ENCODE measurements at places on chromosomes 1 and 21.

DNA sequence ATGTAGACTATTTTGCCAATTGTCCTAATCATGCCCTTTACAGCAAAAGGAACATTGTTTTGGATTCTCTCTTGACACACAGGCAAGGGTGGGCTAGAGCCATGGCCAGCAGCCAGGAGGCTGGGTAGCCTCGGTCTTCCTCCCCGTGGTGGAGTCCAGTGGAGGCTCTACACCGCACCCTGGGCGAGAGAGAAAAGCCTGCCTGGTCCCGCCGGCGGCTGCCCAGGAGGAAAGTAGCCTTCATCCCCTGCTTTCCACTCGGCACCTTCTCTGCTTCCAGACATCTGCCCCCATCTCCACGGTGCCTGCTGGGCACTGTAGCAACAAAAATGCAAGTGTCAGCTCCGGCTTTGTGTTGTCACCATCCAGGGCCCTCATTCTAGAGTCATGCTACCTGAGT lies 21.6 kb downstream of the PROK1 start:
- no peak for DNase-seq

- DNase-seq, result no peak
Observed at GRCh38 chr21:37363936-37364335, 2.6 kb upstream of the DYRK1A start.

DNA sequence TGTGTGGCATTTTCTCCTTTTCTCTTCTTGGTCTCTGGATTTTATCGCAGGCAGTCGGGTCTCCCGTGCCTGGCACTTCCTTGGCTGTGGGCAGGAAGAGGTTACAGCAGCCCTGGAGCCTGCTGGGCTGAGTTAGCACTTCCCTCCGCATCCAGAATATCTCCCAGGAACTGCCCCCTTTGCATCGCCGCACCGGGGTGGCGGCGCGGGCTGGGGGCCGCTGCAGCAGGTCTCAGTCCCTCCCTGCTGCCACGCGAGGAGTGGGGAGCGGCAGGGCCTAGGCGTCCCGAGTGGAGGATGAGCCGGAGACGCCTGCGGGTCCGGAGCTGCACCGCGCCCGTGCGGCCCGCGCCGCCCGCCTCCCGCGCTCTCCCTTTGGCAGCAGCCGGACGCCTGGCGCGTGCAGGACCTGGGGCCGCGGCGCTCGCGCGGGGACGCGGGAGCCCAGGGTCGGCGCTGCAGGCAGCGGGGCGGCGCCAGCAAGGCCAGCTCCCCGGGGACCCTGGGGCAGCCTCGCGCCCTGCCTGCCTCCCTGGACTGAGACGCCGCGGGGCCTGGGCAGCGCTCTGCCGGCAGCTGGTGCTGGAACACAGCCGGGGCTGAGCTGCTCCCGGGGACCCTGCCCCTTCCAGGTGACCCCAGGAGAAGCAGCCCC lies 192.8 kb downstream of the PRDM2 start:
- DNase-seq, result peak; percentile 33

DNA sequence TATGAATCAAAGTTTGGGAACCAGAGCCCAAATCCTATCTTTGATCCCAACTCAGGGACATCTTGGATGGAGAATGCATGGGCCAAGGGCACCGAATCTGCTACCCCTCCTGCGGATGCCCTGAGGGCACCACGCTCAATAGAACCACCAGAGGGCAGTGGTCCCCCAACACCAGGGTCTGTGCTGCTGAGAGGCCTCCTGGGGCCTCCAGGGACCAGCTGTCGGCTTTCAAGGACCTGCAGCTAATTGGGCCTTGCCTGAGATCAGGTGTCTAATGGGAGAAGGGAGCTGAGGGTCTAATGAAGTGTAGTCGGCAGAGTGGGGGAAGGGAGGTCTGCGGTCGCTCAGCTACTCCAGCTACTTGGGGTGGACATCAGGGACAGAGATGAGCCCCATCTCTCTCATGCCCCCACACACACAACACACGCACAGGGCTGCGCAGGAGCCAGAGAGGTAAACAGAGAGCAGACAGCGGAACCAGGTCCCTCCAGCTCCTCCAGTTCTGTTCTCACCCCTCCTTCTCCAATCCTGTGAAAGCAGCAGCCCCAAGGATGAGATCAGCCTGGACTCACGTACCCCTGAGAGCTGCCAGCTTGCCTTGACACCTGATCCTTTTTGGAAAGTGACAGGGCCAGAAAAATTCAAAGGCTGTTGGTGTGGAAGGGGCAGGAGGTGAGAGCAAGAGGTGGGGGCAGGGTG lies 34.9 kb upstream of the PPP1R15B start:
- DNase-seq, result peak; percentile 60

DNA sequence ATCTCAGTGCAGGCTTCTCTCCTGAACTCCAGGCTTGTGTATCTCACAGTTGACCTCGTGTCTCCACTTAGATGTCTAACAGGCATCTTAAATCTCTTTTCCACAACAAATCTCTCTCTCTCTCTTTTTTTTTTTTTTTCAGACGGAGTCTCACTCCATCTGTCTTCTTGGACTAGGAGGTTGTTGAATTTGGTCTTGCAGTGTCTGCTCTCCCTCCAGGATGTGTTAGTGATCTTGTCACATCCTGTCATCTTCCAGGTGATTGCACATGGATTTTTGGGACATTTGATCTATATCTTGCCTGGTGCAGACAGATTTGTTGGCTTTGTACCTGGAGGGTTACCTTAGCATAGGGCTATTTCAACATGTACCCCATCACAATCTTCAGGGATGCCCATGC lies 26.5 kb upstream of the KCNA10 start:
- no peak for DNase-seq

GRCh38 chr1:115351143-115351542 lies 13.1 kb upstream of the NGF start:
- DNase-seq, result no peak

- DNase-seq, result no peak
Observed at GRCh38 chr21:38351176-38351959, 94.6 kb downstream of the KCNJ15 start.

DNA sequence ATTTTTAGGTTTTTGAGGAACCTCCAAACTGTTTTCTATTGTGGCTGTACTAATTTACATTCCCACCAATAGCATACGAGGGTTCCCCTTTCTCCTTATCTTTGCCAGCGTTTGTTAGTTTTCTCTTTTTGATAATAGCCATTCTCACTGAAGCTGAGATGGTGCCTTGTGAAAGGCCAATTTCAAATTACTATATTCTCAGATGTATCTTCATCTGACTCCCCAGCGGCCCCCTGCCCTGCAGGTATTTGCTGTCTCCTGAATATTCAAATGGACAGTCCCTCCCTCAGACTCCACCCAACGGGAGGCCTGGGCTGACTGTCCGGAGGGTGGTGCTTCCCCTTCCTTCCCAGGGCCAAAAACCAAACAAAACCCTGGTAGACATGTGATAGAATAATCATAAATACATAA lies 33.5 kb upstream of the TARBP1 start:
- no peak for DNase-seq

DNA sequence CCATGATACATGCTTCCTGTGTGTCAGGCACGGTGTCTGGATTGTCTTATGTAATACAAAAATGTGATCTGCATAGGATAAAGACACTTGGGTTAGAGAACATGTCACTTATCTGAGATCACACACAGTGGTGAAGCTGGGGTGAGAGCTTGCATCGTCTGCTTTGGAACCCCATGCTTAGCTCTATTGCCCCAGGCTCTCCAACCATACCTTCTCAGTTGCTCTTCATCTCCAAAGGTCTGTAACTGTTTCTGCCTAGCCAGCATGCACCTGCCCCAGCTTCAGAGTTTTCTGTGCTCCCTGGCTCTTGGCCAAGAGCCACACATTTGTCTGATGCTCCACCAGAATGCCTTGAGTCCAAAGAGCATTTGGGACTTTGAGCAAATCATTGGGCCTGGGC lies 93.9 kb upstream of the COG2 start:
- DNase-seq, result no peak

GRCh38 chr1:56688522-56689026 lies 43.5 kb downstream of the PRKAA2 start:
- DNase-seq, result no peak

- DNase-seq, result no peak
Observed at GRCh38 chr1:2214541-2215241, 13.4 kb upstream of the SKI start.

DNA sequence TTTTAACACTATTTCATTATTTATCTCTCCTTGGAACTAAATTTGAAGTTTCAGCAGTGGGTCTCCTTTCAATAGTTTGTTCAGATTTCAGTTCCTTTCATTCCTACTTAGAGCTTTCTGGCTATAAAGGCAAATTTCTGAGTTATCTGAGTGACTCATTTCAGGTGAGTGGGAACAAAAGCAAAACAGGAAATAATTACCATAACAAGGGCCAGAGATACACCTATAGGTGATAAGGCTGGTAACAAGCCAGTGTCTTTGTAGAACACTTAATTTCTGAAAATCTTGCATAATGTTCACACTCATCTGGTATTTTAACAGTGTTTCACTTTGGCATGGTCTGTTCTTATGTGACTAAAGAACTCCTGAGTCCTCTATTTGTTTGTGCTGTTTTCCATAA lies 64.5 kb upstream of the PRRC2C start:
- DNase-seq, result no peak

- no peak for DNase-seq
Observed at GRCh38 chr1:116382321-116382720, 9.3 kb downstream of the ATP1A1 start.

- DNase-seq, result no peak
Observed at GRCh38 chr1:33010932-33011731, 25.6 kb downstream of the AK2 start.

- no peak for DNase-seq
Observed at GRCh38 chr1:177423090-177423489, 252.3 kb downstream of the BRINP2 start.

DNA sequence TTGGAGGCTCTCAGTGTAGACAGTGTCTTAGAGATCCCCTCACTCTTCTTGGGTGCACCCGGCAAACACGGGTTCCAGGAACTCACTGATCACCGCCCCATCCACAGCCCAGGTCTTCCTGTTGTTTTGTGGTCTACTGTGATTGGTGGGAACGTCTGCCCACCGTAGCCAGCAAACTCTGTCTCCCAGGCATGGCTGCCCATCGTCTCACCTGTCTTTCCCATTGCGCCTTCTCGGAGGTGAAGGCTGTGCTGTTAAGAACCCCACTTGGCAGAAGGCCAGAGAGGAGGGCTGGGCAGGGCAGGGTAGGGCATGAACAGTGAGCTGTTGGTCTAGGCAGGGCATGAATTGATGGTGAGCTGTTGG lies 14.1 kb upstream of the KCNA2 start:
- DNase-seq, result no peak

DNA sequence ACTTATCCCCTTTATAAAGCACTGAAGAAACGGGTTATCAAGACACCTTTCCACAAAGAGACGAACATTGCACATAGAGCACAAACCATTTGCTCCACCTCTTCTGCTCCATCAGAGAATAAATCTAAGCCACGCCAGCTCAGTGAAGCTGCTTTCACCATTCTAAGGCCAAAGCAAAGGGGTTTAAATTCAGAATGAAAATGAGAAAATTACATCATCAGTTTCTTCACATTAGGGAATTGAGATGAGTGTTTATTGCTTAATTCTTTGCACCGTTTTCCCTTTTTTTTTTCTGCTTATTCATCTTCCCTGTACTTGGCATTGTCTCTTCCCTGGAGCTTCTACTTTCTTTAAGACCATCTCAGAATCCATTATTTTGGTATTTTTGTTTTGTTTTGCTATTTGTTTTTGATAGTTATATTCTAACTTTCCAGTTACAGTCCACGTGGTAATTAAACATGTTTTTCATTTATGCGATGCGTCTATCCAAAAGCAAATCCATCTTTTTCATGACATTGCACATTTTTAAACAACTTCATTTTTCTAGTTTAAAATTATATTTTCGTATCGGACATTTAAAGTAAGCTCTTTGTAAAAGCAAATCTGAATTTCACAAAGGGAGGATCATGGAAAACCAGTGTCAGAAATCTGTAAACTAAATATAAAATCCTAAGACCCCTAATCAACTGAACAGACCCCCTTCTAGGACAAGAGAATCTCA lies 1.9 kb upstream of the OR2T34 start:
- DNase-seq, result no peak

GRCh38 chr1:151513626-151514121 lies 2.5 kb downstream of the CGN start:
- peak; percentile 37 for DNase-seq

DNA sequence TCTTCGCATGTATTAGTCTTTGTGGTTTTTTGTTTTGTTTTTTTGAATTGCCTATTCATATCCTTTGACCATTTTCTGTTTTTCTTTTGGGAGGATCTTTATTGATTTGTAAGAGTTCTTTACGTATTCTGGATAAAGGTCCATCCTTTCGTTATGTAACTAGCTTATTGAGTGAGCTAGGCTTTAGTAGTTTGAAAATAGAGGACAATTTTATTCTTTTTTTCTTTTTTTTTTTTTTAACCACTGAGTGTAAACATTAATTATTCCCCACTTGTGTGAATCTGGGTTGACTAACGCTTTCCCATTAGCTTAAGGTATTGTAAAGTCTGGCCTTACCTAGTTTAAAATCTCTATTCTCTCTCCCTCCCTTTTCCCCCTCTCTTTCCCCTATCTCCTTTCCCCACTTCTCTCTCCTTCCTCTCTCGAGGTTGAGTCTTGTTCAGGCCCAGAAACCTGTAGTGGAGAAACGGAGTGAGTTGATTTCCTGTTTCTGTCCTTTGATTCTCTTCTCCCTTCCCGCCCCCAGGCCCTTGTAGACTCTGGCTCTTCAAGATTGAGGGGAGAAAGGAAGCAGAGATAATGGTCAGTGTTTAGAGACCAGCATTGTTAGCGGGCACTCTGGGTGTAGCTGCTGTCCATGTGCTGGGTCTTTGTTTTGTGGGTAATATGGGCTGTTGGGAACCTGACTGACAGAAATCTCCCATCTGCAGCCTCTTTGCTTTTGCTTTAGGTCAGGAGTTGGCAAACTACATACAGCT lies 1.5 kb downstream of the MORC3 start:
- no peak for DNase-seq

GRCh38 chr1:58927041-58927721 lies 143.3 kb upstream of the JUN start:
- no peak for DNase-seq

DNA sequence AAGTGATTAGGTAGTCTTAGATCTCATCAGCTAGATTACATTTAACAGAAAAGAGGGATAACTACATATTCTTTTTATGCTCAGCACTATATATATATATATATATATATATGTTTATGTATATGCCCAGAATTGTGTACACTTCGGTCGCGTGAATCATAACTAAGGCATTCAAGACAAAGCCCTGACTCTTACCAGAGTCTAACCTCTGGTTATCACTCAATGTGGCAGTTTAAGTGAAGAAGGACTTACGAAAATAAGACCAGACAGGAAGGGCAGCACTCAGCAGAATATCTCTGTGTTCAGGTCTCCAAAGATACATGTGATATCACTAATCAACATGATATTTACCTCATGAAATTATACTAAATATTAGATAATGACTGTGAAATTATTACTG lies 1326.7 kb downstream of the MRPL39 start:
- DNase-seq, result no peak

DNA sequence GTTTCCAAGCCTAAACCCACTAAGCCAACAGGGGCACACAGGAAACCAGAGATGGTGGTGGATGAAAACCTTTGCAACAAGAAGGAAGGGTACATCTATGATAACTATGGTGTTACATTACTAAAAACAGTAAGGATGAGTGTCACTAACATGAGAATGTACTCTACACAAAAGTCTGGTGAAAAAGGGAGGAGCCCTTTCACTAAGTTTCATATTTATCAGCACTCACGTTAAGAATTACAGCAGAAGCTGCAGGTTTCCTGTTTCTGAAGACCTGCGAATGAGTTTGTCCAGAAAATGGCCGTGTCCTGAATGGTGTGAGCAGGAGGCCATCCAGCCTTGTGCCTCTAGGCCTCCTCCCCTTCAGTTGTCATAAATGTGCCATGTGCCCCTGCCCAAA lies 17.8 kb downstream of the ABCG1 start:
- no peak for DNase-seq

All from progenitor cell of endocrine pancreas (in vitro differentiated cells).